ENCODE measurements at places on chromosomes 6 and 20. TPM values are rescaled to one million over a fixed set of nuclear protein-coding genes. Genes with fewer than 3 reads are reported as not detected.

The TAF4 gene
- polyA plus RNA-seq, result 13.5 TPM

The CAGE1 gene
- 0.10 TPM for polyA plus RNA-seq

The HLA-DQB2 gene
- polyA plus RNA-seq, result 0.32 TPM

The CPNE5 gene
- 17.6 TPM for polyA plus RNA-seq

The NRN1 gene
- polyA plus RNA-seq, result 28.1 TPM

The RPS18 gene
- 4,951 TPM for polyA plus RNA-seq

The RIPOR3 gene
- 7.5 TPM for polyA plus RNA-seq

The HLA-DMB gene
- polyA plus RNA-seq, result 4.8 TPM

The PRL gene
- polyA plus RNA-seq, result 0.76 TPM

The FANCE gene
- polyA plus RNA-seq, result 20.8 TPM

The SAMD10 gene
- 3.0 TPM for polyA plus RNA-seq

The SRSF6 gene
- polyA plus RNA-seq, result 168 TPM

The EEF1A2 gene
- 1,049 TPM for polyA plus RNA-seq

The TCP11 gene
- 0.27 TPM for polyA plus RNA-seq

The POPDC3 gene
- 80.4 TPM for polyA plus RNA-seq

The TMEM30A gene
- 56.1 TPM for polyA plus RNA-seq

The FRS3 gene
- polyA plus RNA-seq, result 6.3 TPM

The IMPG1 gene
- 0.48 TPM for polyA plus RNA-seq

The FOXF2 gene
- polyA plus RNA-seq, result 0.92 TPM
